Naive thymus-derived CD8-positive, alpha-beta T cell (primary cell): ENCODE measurements at places on chromosomes 4 and X. TPM values are rescaled to one million over a fixed set of nuclear protein-coding genes. Genes with fewer than 3 reads are reported as not detected.

The NKRF gene
- polyA plus RNA-seq, result 4.8 TPM

The AWAT2 gene
- not detected for polyA plus RNA-seq

The HS3ST1 gene
- polyA plus RNA-seq, result not detected

The GAGE2A gene
- not detected for polyA plus RNA-seq

The WNK3 gene
- polyA plus RNA-seq, result 0.25 TPM

- DNase-seq, result no peak
These were observed 149.3 kb upstream of the FABP2 start for GRCh38 chr4:119471259-119471658.

DNA sequence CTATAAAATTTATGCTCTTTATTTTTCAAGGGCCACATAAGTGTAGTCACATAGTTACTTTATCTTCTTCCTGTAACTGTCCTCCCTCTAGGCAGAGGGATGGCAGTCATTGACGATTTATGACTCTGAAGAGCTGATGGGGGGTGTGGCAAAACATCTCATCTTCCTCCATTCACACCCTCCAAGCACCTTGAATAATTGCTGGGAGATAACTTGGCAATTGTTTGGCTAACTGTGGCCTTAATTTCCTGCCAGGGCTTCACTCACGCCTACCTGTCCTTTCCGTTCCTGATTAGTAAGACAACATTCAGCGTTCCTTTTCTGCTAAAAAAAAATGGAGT, 329.2 kb downstream of the ARHGAP10 start:
- DNase-seq, result no peak

DNA sequence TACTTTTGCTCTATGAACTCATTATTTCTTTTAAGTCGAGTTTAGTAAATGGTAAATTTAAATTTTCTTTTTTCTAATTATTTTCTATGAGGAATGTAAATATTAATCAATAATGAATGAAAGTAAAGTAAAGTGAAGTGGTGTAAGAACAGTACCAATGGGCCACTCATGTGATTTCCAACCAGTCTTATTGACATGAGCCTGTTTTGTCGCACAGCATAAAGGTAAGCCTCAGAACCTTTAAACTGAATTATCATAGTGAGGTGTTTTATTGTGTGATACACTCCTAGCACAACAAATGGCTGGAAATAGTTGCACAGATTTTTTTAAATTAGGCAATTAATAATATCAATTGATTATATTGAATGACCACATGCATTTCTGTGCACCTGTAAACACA, 1.1 kb downstream of the ADH1C start:
- no peak for DNase-seq

GRCh38 chrX:19514791-19515614, at the start of gene MAP3K15:
Gene MAP3K15, minus strand, starts transcription at chrX:19515508. Its CDS starts 247 bp downstream, at chrX:19515261.
- no peak for DNase-seq
